ENCODE measurements at places on chromosomes 1 and 21. TPM values are rescaled to one million over a fixed set of nuclear protein-coding genes. Genes with fewer than 3 reads are reported as not detected.

TRPM2 gene
- total RNA-seq: 1.2 TPM

C1orf74 gene
- 6.3 TPM for total RNA-seq

CRP gene
- total RNA-seq: not detected

CHI3L2 gene
- total RNA-seq: 7.7 TPM

MPZ gene
- 1.4 TPM for total RNA-seq

DNASE2B gene
- not detected for total RNA-seq

CR1 gene
- 0.96 TPM for total RNA-seq

Data from esophagus mucosa (tissue), 1 donor.